CD4-positive, alpha-beta T cell treated with Interleukin-17A for 4 hours (primary cell): ENCODE measurements at places on chromosomes 11 and 22.

- DNase-seq, result peak; percentile 20
Measured at GRCh38 chr11:119144825-119145486, 3.9 kb upstream of the ABCG4 start.

GRCh38 chr22:28425211-28425610, 254.4 kb downstream of the TTC28 start:
- DNase-seq, result no peak

DNA sequence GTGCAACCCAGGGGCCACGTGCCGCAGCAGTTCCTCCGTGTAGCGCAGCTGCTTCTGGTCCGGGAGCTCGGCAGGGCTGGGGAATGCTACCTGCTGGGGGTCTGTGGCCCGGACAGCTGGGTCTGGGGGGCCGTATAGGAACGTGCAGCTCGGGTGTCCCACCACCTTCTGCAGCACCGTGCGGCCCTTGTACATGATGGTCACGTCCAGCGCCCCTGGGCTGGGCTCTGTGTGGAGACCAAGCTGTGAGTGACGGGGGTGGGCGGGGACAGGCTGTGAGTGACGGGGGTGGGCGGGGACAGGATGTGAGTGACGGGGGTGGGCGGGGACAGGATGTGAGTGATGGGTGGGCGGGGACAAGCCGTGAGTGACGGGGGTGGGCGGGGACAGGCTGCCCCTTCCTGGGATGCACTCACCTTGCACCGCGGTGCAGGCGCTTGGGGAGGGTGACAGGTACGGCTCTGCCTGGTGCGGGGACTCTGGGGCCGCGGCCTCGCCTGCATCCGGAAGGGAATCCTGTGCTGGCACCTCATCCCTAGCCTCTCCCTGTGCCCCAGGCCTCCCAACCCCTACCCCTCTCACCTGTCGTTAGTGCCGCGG, 2.3 kb downstream of the IRF7 start:
- peak; percentile 98 for DNase-seq

GRCh38 chr22:26308467-26308866, 120.6 kb upstream of the ASPHD2 start:
- DNase-seq, result no peak

GRCh38 chr11:19501631-19502030, 211.0 kb upstream of the NAV2 start:
- no peak for DNase-seq

DNA sequence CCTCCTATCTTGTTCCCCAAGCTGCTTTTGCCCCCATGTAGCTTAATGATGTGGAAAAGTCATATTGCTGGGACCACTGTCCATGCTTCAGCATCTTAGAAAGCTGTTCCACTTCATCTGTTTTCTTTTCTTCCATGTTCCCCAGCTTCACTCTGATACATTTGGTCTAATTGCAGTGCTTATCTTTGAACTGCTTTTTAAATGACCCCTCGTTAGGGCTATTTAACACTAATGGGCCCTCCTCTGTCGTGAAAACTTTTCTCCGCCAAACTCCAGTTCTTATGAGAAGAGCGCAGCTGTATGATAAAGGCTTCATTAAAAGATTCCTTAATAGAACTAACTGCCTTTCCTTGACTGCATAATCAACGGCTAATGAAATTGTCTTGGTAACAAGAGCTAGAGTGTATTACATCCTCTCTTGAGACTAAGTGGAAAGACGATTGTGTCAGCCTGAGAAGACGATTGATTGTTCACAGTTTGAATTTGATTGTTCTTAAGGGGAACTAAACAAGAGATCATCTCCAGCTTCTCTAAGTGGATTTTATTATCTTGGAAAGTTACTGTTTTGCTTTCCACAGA, 165.0 kb upstream of the MTNR1B start:
- DNase-seq, result no peak

- DNase-seq, result no peak
Measured at GRCh38 chr11:41989823-41990380, 530.5 kb upstream of the LRRC4C start.

DNA sequence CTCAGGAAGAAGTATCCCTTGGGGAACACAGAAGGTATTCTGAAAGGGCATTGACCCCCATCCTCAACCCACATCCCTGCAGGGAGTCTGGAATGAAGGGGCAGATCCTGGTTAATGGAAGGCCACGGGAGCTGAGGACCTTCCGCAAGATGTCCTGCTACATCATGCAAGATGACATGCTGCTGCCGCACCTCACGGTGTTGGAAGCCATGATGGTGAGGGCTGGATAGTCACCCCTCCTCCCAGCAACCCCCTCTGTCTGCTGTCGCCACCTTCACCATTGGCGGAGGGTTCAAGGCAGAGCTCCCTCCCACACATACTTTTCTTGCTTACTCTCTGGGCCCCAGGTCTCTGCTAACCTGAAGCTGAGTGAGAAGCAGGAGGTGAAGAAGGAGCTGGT, 5.3 kb downstream of the ABCG4 start:
- no peak for DNase-seq

- no peak for DNase-seq
Measured at GRCh38 chr11:17767914-17768313, 33.3 kb downstream of the KCNC1 start.

GRCh38 chr11:70364745-70365543, 33.4 kb upstream of the CTTN start:
- peak; percentile 61 for DNase-seq

DNA sequence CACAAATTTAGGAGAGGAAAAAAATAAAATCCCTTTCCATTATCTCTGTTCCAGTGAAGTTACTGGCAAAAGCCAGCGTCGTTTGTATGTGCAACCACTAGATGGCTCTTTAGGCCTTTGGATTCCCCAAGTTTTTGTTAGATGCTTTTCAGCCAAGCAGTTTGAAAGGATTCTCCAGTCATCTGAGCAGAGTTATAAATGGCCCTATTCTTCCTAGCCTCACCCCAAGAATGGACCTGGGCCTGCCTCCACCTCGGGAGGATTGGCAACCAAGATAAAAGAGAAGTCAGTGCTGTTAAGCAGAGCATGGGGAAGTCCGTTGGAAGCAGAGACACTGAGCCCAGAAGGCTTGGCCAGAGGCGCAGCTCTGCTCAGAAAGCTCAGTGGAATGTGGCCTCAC, 15.4 kb downstream of the FAM181B start:
- peak; percentile 33 for DNase-seq

DNA sequence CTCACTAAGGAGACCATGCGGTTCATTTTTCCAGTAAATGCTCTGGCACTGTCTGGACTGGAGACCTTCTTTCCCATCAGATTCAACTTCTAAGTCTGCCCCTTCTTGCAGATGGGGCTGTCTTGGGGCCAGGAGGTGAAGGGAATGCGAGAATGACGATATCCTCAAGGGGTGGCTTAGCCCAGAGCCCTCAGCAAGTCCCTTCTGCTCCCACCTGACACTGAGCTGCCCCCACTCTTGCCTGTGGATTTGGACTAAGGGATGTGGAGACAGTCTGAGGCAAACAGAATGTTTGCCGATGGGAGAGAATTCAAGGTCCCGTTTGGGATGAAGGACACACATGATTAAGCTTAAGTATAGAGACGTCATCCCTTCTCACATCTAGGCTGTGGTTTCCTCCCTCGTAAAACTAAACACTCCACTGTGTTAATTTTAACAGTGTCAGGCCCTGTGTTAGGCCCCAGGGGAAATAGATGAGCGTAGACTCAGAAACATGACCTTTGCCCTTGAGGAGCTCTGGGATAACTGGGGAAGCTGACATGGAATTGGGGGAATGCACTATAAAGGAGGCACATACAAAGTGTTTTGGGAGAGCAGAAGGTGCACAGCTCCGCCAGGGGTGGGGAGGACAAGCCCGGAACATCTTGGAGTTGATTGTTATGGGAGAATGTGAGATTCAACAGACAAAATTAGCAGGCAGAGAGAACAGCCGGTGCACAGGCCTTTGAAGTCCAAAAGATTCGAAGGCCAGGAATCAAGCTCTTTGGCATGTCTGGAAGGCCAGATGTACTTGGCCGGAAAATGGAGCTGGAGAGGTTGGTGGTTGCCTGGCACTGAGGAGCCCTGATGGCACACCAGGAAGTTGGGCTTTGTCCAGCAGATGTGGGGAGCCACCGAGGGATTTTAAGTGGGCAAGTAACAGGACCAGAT, 71.6 kb downstream of the ST3GAL4 start:
- DNase-seq, result no peak

DNA sequence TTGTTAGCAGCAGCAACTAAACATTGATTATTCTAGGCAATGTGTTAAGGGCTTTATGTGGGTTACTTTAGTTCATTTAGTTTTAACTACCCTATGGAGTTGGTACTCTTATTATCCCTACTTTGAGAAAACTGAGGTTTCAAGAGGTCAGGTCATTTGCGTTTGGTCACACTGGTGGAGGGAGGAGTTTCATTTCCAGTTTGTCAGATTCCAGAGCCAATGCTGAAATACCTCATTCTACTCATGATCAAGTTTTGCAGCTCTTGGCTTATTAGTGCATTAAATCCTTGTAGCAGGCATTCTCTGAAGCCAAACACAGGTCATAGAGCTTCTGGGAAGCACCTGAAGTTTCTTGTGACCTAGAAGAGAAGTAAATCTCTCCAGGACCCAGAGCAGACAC, 24.1 kb upstream of the POGLUT3 start:
- no peak for DNase-seq

- no peak for DNase-seq
Measured at GRCh38 chr11:76627606-76628005, 42.9 kb downstream of the LRRC32 start.

GRCh38 chr22:17366830-17367229, 2.4 kb upstream of the CECR2 start:
- DNase-seq, result peak; percentile 57

- DNase-seq, result no peak
Measured at GRCh38 chr11:7030836-7031235, 10.6 kb downstream of the NLRP14 start.

- no peak for DNase-seq
Measured at GRCh38 chr11:128985880-128986279, 43.2 kb upstream of the TP53AIP1 start.

GRCh38 chr11:122711831-122712381, 56.4 kb downstream of the UBASH3B start:
- DNase-seq, result no peak

DNA sequence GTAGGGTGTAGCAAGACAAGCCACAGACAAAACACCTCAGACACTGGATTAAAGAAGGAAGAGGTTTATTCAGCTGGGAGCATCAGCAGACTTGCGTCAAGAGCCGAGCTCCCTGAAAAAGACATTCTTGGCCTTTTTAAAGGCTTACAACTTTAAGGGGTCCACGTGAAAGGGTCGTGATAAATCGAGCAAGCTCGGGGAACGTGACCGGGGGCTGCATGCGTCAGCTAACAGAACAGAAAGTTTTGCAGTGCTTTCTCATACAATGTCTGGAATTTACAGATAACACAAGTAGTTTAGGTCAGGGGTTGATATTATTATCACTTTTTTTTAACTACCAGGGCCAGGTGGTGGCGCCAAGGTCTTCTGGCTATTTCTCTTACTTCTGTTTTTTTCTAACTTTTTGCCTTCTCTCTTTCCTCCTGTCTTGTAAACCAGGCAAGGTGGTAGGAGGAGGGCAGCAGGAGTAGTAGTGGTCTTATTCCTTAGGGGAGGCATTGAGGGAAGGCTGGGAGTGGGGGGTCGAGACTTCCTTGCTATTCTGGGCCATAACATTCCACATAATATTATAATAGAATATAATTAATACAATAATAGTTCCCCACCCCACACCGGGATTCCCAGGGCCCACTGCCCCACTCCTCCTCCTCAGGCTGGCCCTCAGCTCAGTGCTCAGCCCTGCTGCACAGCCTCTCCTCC, 587 bp upstream of the ALDH3B1 start:
- DNase-seq, result peak; percentile 16

DNA sequence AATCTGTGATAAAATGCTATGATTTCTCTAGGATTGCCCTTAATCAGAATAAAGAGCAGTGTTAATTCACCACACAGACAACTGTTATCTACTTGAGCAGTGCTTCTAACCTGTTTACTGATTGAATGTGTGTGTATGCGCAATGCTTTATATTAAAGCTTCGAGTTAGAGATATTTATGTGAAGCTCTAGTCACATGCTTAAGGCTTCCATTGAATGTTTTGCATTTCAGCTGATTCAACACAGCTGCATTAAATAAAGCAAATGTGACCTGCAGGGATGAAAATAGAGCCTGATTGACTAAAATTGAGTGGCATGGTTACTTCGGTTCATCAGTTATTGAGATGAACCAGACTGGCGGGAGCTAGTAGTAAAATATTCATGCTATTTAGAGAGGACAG, 395.3 kb downstream of the JRKL start:
- DNase-seq, result no peak

DNA sequence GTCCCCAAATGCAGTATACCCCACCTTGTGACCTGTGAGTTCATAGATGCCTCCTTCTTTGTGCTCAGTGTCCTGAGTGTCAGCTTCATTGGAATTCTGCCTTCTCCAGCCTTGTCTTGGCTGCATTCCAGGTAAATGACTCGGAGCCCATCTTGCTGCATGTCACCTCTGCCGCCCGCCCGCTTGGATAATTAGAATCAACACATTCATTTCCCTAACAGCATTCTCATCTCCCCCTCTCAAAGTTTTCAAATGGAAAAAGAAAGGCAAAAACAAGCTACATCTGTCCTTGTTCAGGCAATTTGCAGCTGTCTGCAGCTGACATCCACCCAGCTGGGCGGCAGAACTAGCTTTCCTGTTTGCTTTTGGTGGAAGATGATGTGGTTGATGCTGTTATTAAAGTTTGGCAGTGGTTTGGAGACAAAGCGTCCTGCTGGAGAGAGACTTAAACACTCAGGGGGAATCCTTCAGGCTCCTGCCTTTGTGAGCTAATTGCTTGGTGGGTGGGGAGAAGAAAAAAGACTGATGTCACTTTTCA, 198.8 kb upstream of the SEZ6L start:
- DNase-seq, result no peak
